ENCODE measurements at places on chromosomes 4 and X.

GRCh38 chrX:49309401-49309981, 6.0 kb downstream of the GAGE10 start:
- DNase-seq, result no peak

- DNase-seq, result no peak
These were observed 72.5 kb downstream of the DDIT4L start for GRCh38 chr4:100117750-100118149.

GRCh38 chr4:2069986-2070385, 10.9 kb downstream of the NAT8L start:
- no peak for DNase-seq

DNA sequence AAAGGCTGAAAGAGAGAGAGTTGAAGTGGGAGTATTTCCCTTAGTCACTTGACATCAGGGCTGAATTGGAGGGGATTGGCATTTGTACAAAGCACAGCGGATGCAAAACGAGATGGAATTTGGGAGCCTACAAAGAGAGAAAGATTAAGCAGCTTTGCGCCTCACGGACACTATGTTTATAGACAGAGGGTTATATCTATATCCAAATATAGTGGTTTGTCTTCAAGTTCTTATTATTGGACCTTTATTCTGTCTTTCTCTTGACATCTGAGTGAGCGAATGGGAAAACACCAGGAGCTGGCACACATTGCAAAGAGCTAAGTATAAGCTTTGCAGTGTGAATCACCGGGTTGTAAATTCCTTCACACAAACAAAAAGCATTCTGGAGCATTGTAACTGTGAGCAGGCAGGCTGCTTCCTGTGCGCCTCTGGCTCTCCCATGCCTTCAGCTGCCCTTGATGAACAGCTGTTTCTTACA, 500.2 kb downstream of the STIM2 start:
- no peak for DNase-seq

- DNase-seq, result peak; percentile 70
These were observed 48.3 kb downstream of the ABLIM2 start for GRCh38 chr4:8110071-8110986.

DNA sequence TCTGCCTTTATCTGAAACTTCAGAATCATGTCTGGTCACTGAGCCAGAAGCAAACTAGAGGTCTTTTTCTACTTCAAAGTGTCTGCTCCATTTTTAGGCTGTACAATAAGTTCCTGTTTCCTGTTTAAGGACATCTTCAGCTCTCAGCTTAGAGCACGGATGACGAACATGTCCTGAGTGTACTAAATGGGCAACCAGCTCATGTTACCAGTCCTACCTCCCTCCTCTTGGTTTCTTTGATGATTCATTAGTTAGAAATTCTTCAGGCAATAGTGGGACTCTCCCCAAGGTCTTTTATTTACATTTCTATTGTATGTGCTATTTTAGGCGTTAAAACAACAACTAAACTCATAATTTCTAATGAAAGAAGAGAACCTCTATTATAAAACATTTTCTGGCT, 58.0 kb downstream of the ENPEP start:
- peak; percentile 7 for DNase-seq

- DNase-seq, result no peak
These were observed 48.7 kb upstream of the SLC7A11 start for GRCh38 chr4:138290805-138291204.

DNA sequence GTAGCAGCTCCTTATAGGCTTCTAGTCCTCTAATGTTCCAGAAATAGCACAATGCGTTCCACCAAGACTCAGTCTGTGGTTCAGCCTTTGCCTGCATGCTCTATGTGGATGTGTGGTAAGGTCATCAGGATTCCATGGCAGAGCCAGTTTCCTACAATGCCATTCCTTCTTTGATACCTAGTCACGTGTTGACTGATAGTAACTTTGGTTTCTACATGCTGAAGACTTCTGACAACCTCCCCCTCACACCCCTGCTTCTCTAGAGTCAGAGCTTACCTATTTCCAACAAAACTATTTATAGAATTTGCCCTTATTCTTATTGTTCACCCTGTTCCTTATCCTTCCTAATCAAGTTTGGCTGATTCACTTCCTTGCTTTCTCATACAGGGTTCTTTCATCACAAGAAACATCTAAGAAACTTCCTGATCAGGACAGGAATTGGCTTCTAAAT, 81.1 kb downstream of the CT47B1 start:
- DNase-seq, result no peak

GRCh38 chr4:97646997-97647396, 496.3 kb downstream of the STPG2 start:
- DNase-seq, result no peak

DNA sequence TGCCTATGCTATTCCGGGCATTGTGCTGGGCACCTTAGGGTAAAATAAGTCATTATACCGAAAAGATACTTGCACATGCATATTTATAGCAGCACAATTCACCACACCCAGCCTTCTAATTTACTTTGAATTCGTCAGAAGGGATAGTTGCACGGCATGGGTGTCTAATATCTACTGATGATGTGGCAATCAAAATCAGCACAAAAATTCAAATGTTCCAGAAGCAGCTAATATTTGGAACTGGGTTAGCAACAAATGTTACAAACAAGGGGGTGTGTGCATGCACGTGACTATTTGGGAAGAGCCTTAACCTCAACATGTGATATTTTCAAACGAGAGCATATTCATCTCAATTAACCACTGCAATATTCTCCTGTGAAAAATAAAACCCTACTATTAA, 79.7 kb upstream of the PRSS48 start:
- DNase-seq, result no peak

- peak; percentile 43 for DNase-seq
These were observed 87.0 kb downstream of the BCOR start for GRCh38 chrX:40010550-40011321.

DNA sequence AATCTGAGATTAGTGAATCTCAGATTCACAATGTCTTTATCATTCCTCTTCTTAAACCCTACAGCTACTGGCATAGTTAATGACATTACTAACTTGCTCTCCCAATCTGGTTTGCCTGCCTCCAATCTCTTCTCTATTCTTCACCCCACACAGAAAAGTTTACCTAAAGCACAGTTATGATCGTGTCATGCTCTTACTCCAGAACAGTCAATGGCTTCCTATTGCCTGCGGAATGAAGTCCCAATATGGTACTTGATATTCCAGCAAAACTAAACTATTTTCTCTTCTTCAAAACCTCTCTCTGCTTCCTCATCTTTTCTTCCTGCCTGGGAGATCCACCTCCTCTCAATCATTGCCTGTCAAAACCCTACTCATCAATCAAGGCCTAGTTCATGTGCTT, 3.4 kb upstream of the PRPS1 start:
- DNase-seq, result no peak

DNA sequence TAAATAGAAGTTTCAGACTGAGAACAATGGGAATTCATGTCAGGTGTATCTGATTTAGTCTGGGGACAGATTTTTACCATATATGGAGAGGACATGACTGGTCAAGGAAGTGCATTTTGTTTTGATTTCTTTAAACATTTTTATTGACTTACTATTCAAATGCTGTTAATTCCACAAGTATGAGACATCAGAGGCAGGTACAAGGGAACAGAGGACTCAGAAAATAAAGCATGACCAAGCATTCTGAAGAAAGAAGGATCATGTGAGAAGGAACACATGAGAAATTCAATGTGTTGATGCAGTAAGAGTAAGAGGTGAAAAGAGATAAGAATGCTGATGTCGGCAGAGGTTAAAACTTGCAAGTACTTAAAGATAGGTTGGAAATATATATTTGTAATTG, 1452.6 kb downstream of the PCDH7 start:
- DNase-seq, result no peak

DNA sequence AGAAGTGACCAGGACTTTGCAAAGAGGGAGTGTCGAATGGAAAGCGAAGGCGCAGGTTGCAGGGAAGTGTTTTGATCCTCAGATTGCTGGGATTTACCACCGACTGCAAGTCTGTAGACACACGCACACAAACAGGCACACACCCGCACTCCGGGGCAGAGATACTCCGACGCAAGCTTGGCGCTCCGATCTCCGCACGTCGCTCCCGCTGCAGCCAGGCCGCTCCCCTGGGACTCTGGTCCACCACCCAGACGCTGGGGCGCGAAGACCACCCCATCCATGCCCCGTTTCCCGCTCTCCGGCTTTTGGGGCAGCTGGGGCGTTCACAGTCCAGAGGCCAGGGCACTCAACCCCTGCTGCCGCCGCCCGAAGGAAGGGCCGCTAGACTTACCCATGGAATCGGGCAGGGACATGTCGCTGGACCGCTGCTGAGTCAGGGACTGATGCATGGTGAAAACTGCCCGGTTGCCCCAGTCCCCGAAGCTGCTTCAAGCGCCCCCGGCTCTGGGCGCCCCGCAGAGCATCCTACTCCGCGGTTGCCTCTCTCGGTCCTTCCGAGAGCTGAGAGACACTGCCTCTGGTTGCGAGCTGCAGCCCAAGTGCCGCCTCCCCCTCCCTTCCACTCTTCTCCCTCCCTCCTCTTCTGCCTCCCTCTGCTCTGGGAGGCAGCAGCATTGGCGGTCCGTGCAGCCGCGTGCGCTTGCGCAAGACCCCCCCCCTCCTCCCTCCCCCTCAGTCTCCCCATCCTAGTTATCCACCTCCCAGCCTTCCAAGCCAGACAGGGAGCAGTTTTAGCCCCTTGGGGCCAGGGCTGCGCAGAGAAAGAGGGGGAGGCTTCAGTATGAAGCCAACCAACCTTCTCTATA, at the start of gene TMEM255A:
TSS of gene TMEM255A (minus strand) at position 601 of the 866 bp plus-strand sequence. CDS start at position 449, 152 bp downstream.
- peak; percentile 21 for DNase-seq

- DNase-seq, result no peak
These were observed 80.5 kb downstream of the CASP3 start for GRCh38 chr4:184568770-184569169.

DNA sequence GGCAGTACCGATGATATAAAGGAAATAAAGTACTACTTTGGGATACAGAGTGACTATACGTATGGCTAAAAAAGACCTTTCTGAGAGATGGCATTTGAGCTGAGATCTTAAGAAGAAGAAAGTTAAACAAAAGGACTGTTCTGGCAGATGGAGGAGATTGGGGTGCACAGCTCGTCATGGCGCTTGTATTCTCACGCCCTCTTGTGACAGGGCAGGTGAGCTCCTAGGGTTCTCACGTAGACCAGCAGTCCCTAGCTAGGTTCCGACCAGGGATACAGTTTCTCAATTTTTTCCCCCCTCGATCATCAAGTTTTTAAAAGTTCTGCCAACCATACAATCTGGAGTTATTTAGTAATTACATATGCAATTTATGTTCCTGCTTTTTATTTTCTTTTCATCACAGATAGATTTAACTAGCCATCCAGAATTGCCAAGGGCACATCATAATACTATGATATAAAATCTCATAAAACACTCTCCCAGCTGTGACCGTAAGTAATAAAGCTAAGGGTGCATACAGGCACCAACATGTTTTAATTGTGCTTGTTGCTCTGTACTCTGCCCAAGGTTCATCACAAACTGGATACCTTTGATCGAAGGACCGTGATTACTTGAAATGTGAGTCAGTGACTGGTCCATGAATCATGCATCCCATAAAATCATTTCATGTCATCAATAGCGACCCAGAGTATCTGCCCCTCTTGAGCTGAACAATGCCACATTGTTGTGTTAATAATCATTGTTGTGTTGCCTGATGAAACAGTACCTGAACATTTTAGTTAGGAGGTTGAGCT, 69.4 kb upstream of the ZNF518B start:
- DNase-seq, result no peak

DNA sequence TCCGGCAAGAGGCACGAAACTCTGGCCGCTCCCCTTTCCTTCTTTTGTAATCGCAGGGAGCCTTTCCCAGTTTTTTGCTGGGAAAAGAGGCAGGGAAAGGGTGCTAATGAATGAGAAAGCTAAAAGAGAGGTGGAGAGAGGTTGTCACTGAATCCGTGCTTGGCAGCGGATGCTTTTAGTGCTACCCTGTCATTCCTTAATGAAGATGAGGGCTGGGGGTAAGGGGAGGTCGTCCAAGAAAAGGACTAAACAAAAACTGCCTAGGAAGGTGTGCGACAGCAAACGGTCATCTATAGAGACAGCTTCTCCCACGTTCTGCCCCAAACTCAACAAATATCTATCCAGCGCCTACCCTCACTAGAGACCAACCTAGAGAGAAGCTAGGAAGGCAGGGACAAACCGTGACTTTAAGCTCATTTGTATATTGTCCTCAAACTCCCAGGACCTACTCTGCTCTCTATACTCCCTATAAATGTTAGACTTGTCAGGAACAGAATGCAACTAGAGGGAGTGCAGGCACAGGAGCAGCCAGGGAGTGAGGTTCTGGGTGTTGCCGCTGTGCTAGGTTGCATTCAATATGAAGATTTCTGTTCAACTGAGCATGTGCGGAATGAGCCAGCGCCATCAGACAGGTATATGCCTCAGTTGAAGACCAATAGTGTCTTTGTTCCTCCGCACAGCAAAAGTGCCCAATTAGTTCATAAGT, 777 bp upstream of the CASK start:
- DNase-seq, result peak; percentile 43

DNA sequence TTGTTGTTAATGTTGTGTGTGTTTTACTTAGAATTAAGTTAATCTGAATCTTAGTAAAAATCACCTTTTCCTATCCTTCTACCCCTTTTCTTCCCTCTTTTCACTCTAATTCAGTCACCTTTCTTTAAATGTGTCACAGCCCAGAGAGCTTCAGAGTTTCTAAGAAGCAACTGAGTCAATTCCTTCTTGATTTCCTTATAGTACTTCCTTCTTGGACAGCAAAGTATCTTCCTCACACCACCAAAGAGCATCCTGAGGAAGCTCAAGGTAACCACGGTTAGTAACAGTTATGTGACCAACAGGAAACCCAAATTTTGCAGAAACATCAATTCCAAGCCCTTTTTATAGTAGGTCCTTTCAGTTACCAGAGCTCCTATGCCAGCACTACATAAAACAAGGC, 243.2 kb upstream of the BMP3 start:
- DNase-seq, result no peak

DNA sequence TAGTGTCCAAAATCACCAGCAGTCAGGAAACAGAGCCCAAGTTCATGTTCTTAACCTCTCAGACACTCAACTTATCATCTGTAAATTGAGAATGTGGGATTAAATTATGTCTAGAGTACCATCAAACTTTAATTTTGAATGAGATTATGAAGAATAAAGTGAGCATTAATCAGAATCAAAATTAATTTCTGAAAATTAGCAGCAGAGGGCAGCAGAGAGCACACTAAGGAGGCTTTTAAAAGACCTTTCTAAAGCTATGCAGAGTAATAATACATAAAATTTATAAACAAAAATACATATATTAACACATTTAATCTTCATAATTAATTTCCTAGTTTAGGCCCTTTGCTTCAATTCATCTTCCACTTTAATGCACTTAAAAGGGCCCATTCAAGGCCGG, 7.1 kb downstream of the TASL start:
- no peak for DNase-seq
